ENCODE measurements at places on chromosomes 5 and 9. TPM values are rescaled to one million over a fixed set of nuclear protein-coding genes. Genes with fewer than 3 reads are reported as not detected.

GRCh38 chr5:119264186-119264585 lies 91.6 kb upstream of the TNFAIP8 start:
- DNase-seq, result no peak

- no peak for DNase-seq
These were observed 68.6 kb upstream of the NFIL3 start for GRCh38 chr9:91492237-91492636.

DNA sequence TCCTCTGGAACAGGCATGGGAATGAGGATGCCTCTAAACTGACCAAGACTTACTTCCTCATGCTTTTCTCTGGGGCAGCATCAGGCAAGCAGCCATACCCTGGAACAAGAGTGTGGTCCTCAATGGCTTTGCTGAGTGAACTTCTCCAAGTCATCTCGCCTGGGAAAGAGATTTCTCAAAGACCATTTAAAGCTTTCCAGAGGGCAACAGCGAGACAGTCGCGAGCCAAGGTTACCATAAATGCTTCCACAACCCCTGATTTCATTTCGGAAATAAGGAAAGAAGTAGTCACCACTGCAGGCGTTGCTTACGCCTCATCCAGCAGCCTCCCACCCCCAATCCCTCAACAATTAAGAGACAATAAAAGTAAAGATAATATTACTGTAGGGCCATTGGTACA lies 1.1 kb upstream of the SNCAIP start:
- DNase-seq, result no peak

- DNase-seq, result no peak
These were observed 34.2 kb upstream of the MSH3 start for GRCh38 chr5:80620211-80620610.

Gene PFN3
- total RNA-seq, result not detected

Gene TTLL11
- 18.4 TPM for total RNA-seq

Data from adrenal gland (tissue), 19 donors.